Activated gamma-delta T cell treated with Interleukin-2 at 50 U/mL for 16 hours (primary cell): ENCODE measurements at places on chromosomes 5 and 9.

GRCh38 chr9:135592625-135593024 is 31.1 kb downstream of the PAEP start:
- DNase-seq: no peak

DNA sequence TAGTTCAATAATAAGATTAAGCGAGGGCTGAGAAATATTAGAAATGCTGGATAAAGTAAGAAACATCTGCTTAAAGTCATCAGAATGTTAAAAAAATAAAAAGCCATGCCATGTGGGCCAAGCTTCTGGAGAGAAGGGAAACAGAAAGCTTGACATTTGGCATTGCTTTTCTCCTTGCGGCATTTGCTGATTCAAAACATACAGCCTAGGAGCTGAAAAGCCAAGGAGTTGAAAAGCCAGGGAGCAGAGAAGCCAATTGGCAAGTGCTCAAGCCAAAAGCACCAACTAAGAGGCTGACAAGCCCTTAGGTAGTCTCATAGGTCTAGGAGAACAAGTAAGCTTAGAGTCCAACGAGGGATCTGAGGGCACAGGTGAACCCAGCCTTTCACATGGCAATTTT is 754.3 kb downstream of the TLE4 start:
- no peak for DNase-seq

- DNase-seq: no peak
These were observed 53.3 kb downstream of the FOXD1 start for GRCh38 chr5:73395256-73395655.

- DNase-seq: no peak
These were observed 181.7 kb upstream of the GAS1 start for GRCh38 chr9:87128844-87129493.

DNA sequence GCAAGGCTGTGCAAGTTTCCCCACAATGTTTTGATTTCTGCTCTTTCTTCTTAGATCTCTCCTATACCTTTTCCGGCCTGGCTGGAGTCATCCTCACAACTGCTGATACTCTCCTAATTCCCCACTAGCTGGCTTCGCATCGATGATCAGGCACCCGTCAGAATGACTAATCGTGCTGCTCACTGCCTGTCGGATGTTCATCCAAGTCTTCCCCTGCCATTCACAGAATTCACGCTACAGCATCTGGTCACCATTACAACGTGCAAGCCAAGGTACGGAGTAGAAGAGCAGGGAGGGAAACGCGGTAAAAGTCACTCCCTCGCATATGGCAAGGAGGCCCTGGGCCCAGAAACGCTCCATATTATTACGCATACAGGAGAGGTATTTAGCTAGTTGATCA is 35.1 kb downstream of the CDH10 start:
- DNase-seq: no peak

DNA sequence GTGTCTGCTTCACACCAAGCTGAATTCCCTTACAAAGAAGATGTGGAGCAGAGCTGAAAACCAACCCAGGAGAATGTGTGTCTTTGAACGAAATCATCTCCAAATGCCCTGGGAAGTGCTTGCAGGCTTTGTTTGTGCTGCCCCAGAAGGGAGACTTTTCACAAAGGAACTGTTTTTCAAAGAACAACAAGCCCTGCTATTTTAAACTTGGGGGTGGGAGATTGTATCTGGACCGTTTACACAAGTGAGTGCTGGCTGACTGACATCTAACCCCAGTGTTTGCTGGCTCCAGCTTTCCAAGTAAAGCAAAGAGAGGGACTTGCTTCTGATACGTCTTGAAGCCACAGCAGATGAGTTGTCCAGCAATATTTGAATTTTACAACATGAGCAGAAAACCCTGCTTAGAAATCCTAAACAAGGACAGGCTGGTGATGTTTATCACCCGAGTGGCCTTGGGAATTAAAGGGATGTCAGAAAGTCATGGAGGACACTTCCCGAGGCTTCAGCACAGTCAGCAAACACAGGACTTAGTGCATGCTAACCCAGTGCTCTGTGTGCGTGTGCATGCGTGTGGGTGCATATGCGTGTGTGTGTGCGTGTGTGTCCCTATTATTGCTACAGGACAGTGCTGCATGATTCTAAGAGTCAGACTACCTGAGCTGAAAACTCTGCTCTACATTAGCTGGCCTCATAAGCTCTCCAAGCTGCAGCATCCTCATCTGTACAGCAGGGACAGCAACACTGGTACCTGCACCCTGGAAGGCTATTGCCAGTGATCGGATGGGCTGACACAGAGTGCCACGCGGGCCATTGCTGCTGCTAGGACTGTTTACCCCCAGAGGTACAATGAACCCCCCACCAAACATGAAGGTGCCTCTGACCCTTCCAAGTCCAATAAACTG is 1.4 kb downstream of the ADAMTS12 start:
- DNase-seq: no peak

DNA sequence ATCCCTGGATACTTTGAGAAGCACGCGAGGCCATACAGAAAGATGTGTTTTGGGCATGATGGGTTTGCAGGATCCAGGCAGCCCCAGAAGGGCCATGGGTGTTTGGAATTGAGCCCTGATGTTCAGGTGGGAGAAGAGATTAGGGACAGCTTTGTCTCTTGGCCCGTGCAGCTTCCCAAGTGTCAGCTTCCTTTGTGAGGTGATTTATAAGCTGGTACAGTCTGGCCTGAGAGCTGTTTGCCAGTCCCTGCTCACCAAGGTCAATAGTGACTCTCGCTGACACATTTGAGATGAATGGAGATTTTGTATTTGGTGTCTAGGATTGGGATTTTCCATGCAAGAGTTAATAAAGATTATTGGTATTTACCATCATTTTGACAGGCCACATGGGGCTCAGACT is 165.9 kb downstream of the ICE1 start:
- no peak for DNase-seq

DNA sequence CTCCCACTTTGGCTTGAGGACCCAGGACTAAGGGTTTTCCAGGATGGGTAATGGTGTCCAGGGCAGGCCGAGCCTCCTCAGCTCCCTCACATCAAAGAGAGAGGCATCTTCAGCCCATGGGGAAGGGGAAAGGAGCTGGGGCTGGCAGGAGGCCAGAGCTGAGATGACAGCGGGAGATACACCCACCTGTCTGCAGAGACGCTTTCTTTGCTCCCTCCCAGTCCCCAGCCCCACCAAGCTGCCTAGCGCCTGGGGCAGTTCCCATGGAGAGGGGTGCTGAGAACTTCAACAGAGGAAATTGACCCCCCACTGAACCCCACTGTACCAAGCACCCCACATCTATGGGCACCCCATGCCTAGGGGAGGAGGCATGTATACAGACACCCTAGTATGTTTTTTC is 10.6 kb downstream of the PCDH1 start:
- DNase-seq: no peak

DNA sequence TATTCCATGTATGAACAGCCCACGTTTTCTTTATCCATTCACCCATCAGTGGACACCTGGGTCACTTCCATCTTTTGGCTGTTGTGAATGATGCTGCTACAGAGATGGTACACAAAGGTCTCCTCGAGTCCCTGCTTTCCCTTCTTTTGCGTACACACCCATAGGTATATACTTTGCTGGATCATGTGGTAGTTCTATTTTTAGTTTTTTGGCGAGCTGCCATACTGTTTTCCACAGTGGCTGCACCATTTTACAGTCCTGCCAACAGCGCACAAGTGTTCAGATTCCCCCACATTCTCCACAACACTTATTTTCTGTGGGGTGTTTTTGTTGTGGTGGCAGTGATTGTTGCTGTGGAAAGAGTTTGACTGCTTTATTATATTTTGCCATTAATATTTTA is 16.2 kb downstream of the RAPGEF1 start:
- no peak for DNase-seq

GRCh38 chr9:29830821-29831220 is 2257.5 kb upstream of the C9orf72 start:
- no peak for DNase-seq

DNA sequence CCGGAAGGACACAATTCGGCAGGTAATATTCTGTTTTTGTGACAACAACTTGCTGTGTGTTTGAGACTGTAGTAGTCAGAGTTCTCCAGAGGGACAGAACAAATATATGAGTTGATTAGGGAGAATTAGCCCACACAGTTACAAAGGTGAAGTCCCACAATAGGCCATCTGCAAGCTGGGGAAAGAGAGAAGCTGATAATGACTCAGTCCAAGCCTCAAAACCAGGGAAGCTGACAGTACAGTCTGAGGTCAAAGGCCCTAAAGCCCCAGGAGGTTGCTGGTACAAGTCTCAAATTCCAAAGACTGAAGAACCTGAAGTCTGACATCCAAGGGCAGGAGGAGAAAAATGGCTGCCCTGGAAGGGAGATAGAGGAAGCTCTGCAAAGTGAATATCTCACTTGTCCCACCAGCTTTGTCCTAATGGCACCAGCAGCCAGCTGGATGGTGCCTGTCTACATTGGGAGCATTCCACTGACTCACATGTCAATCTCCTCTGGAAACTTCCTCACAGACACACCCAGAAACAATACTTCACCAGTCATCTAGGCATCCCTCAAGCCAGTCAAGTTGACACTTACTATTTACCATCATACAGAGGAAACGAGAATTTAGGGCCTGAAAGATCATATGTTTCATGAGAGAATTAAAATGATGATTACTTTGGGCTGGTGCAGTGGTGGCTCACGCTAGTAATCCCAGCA is 36.3 kb upstream of the CTXN3 start:
- DNase-seq: no peak

DNA sequence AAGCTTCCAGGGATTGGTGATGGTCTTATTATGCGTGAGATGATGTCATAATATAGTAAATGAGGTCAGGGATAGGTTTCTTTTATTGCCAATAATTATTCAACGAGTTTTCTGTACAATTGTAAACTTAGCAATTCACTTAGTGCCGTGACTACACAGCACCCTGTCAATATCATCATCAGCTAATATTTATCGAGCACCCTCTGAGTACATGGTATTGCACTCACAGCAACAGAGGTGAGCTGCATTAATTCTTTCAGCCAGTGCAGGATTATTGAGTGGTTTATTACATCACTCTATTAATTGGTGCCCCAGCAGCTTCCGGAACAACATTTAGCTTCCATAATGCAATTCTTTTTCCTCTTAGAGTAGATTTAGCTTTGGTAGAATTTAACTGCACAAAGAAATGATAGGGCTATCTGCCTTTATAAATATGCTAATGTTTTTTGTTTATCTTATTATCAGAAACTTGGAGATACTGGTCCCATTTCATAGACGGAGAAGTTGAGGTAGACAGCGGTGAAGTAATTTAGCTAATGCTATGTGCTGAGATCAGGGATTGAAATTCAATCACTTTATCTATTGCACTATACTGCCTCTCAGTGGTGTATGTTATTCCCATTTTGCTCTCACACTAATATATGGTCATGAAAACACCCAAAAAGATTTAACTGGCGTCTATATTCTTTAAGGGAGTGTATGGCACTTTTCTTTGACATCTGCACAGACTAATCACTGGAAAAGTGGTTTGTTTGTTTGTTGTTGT is 726.1 kb upstream of the WWC1 start:
- no peak for DNase-seq

- DNase-seq: no peak
These were observed 35.9 kb upstream of the SLC1A3 start for GRCh38 chr5:36570301-36571095.

DNA sequence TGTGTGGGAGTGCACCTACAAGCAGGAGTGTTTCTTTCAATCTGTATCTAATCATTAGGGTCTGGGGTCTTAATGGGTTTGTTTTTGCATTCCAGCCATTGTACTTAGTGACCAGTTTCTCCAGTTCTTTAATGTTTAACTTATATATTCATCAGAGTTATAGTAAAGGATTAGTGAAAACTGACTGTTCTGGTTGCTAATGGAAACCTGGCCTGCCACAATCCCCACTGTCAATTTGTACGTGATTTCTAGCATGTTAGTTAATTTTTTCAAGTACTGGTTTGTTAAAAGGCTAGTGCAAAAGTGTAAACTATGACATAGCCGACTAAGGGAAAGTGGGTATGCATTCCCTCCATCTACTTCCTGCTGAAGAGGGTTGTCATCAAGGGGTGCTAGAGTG is 276.1 kb downstream of the HTR1A start:
- no peak for DNase-seq

DNA sequence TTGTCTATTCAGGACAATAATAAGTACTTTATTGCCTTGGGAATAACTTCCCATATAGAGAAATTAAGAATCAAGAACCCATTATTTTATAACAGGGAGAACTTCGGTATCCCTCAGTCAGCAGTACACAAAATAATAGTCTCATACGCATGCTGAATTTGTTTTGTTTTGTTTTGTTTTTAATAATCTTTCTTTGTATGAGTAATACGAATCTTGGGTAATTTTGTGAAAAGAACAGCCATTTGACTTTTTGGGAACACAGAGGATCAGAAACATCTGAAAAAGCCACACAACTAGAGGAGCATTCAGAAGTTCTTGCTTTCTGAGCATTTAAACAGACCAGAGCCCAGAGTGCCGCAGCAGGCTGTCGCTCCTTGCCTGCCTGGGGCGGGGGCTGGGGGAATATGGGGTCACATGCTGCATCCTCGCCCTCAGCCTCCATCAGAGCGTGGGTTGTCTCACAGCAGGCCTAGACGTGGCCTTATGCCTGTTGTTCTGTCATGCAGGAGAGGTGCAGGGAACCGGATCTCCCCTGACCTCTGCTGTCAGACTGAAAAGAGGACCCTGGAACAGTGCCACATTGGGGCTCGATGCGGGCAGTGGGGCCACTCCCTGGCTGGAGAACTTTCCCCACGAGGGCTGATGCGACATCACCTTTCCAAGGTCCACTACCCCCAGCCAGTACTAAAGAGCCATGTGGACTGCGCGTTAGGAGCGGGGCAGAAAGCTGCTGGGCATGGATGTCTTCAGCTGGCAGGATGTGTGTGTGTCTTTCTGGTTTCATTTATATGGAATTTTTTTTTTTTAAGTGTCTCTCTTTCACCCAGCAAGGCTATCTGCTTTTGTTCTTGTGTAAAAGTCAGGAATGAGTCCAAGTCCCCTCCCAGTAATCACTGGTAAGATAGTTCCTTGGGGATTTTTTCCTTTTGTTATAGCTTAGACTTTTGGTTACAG is 133.4 kb upstream of the OTULINL start:
- DNase-seq: no peak

- DNase-seq: no peak
These were observed 67.6 kb upstream of the RANBP3L start for GRCh38 chr5:36369219-36369690.

DNA sequence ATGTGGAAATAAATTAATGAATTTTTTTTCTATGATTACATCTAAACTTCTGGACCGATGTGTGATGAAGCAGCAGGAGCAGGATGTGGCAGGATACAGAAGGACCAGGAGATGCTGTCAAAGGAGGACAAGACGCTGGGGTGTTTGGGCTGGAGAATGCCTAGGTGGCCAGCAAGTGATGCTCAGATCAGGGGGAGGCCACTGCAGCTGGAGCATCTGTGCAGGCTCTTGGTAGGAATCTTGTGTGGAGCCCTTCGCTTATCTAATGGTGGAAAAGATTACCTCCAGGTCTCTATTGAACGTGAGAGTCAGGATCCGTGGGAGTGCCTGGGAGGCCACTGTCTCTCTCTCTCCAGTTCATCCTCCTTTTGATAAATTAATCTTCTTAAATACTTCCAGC is 79.8 kb downstream of the MRPL36 start:
- DNase-seq: no peak

- DNase-seq: no peak
These were observed 648.5 kb downstream of the MTRR start for GRCh38 chr5:8517456-8517855.
